ENCODE measurements at places on chromosomes 1 and 21. TPM values are rescaled to one million over a fixed set of nuclear protein-coding genes. Genes with fewer than 3 reads are reported as not detected.

CHI3L2 gene
- 10.1 TPM for total RNA-seq

ARHGAP30 gene
- total RNA-seq: 14.7 TPM

DNA sequence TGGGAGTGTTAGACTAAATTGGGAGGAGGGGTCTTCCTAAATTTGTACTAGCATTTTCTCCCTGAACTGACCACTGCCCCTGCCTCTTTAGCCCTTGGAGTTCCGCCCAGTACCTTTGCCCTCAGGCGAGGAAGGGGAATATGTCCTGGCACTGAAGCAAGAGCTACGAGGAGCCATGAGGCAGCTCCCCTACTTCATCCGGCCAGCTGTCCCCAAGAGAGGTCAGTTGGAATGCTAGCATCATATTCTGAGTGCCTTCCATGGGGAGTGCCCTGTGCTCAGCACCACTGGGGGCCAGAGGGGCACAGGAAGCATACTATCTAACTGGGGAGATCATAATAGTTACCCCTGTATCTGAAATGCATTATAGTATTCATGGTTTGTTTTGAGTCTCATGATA lies 10.7 kb downstream of the POLR3GL start:
- H3K27me3 ChIP-seq: no peaks in the 10 kb centered on the region
- peaks cover 3% of the 10 kb centered on the region for H3K36me3 ChIP-seq
- no peak overlapping the region for H3K4me3 ChIP-seq
- peak; percentile 56 for DNase-seq

DNA sequence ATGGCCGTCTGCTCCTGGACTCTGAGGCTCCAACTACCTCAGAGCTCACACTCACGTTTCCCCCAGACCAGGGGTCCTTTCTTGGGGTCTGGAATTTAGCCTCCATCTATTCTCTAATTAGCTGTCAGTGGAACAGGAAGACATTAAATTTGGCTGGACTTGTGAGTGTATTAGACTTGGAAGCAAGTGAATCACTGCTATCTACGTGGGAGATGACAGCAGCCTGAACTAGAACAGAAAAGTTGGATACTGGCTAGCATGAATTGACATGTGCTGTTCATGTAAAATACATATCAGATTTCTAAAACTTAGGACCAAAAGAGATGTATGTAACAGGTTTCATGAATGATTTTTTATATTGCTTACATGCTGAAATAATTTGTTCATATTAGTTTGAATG lies 28.0 kb downstream of the TAF5L start:
- no peaks in the 10 kb centered on the region for H3K27me3 ChIP-seq
- H3K27ac ChIP-seq: peak overlapping the region; percentile 92
- H3K4me3 ChIP-seq: no peak overlapping the region
- peaks cover 20% of the 10 kb centered on the region for H3K4me1 ChIP-seq

Data from ascending aorta (tissue), 2 donors.